ENCODE measurements at places on chromosomes 1 and 21. TPM values are rescaled to one million over a fixed set of nuclear protein-coding genes. Genes with fewer than 3 reads are reported as not detected.

Gene HENMT1
- 30.2 TPM for polyA plus RNA-seq

Gene CSDE1
- 299 TPM for polyA plus RNA-seq

Gene PLA2G2E
- not detected for polyA plus RNA-seq

Gene TNFRSF4
- not detected for polyA plus RNA-seq
